Skin of body (tissue), 3 donors: ENCODE measurements at places on chromosomes 2 and 18. TPM values are rescaled to one million over a fixed set of nuclear protein-coding genes. Genes with fewer than 3 reads are reported as not detected.

RAB17 gene
- total RNA-seq = 0.59 TPM

REG3G gene
- total RNA-seq = not detected

CD8A gene
- not detected for total RNA-seq

UGT1A5 gene
- not detected for total RNA-seq

SERPINB12 gene
- total RNA-seq = 64.6 TPM

CFAP65 gene
- total RNA-seq = not detected

CHRNG gene
- 1.6 TPM for total RNA-seq

TMEM163 gene
- total RNA-seq = 0.59 TPM

BUB1 gene
- 16.7 TPM for total RNA-seq

EGR4 gene
- total RNA-seq = 0.10 TPM

INHBB gene
- total RNA-seq = 7.1 TPM

SERPINB11 gene
- total RNA-seq = not detected

ALLC gene
- not detected for total RNA-seq

- no peak for DNase-seq
Observed at GRCh38 chr2:142347751-142348150, 216.9 kb upstream of the LRP1B start.

- DNase-seq = no peak
Observed at GRCh38 chr2:45930396-45930792, 278.9 kb downstream of the PRKCE start.

GRCh38 chr2:100247256-100248043 lies 74.9 kb downstream of the LONRF2 start:
- DNase-seq = no peak

DNA sequence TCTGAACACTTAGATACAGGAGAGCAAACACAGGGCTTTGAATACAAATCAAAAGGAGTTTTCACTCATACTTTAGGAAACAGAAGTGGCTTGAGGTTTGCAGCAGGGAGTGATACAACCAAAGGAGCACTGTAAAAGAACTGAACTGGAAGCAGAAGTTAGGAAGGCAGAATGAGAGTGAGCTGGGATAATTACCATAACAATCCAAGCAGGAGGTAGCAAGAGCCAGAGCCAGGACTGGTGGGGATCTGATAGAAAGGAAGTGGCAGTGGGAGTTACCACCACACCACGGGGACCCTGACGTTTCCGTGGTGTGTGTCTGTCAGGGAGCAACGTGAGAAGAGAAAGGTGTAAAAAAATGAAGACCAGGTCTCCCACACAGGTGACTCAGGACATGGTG lies 81.3 kb upstream of the EPB41L3 start:
- DNase-seq = no peak

- no peak for DNase-seq
Observed at GRCh38 chr2:29448096-29448688, 333.0 kb downstream of the CLIP4 start.

DNA sequence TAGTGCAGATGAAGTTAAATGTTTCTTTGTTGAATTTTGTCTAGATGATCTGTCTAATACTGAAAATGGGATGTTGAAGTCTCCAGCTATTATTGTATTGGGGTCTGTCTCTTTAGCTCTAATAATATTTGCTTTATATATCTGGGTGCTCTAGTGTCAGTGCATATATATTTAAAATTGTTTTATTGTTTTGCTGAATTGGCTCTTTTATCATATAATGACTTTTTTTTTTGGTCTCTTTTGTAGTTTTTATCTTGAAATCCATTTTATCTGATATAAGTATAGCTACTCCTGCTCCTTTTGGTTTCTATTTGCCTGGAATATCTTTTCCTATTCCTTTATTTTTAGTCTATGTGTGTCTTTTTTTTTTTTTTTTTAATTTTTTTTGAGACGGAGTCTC lies 79.2 kb downstream of the COMMD1 start:
- DNase-seq = no peak

- no peak for DNase-seq
Observed at GRCh38 chr2:167942366-167943081, 304.9 kb downstream of the STK39 start.

- peak; percentile 23 for DNase-seq
Observed at GRCh38 chr2:158034198-158034866, 67.3 kb upstream of the UPP2 start.

- no peak for DNase-seq
Observed at GRCh38 chr2:204655626-204656025, 110.4 kb downstream of the PARD3B start.

- DNase-seq = no peak
Observed at GRCh38 chr2:13919981-13920382, 712.5 kb upstream of the LRATD1 start.

GRCh38 chr2:75333646-75334045 lies 134.3 kb upstream of the TACR1 start:
- no peak for DNase-seq

DNA sequence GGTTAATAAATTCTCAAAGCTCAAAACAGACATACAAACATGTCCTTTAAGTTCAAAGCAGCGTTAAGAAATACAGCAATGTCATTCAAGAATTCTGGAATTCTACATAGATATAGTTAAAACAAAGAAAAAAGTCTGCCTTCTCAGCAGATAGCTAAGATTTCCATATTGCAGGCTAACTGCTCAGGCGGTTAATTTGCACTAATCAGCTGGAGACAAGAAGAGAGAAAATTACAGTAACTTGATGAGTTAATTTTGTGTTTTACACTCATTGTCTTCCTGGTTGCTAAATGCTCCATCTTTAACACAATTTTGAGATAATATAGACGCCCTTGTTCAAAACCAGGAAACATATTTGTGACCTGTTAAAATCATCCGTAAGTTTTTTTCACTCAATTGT lies 1012.0 kb downstream of the LRP1B start:
- DNase-seq = no peak

DNA sequence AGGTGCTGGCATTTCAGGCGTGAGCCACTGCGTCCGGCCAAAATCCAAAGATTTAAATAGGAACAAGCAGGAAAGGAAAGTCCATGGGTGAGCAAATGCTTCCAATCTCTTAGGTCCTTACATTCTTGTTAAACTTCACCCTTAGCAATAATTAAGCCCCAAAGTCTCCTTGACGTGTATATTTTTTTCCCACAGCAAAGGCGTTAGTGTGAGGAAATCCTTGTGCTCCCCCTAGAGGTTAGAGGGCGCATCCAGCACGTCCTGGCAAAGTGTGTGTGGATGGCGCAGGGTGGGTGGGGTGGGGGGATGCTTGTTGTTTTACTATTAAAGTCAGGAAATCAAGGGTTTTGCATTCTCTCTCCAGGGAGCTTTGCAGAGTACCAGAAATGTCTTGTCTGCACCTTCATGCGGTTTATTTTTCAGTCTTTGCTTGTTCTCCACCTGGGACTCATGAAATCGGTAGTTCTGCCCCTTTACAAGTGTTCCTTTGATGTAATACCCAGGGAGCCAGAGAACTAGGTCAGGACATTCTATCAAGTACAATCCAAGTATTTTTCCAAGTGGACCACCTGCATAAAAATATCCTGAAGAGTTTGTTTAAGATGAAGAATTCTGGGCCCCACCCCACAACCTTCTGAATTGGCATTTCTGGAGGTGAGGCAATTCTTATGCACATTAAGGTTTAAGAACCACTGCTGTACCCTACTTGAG lies 22.2 kb upstream of the ITSN2 start:
- no peak for DNase-seq

GRCh38 chr18:63329431-63330145 lies 10.0 kb upstream of the BCL2 start:
- peak; percentile 79 for DNase-seq

- DNase-seq = no peak
Observed at GRCh38 chr2:120432293-120432975, 86.5 kb downstream of the INHBB start.

DNA sequence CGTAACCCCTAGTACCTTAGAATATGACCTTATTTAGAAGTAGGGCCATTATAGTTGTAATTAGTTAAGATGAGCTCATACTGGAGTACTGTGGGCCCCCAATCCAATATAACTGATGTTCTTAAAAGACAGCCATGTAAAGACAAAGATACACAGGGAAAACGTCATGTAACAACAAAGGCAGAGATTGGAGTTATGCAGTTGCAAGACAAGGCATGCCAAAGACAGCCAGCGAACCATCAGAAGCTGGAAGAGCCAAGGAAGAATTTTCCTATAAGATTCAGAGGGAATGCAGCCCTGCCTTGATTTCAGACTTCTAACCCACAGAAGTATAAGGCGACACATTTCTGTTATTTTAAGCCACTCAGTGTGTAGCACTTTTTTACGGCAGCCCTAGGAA lies 55.9 kb upstream of the TLK1 start:
- no peak for DNase-seq

- no peak for DNase-seq
Observed at GRCh38 chr2:27262379-27263286, at the start of gene SLC30A3. TSS of gene SLC30A3 (minus strand) at chr2:27263047. CDS start at chr2:27262906, 141 bp downstream.

DNA sequence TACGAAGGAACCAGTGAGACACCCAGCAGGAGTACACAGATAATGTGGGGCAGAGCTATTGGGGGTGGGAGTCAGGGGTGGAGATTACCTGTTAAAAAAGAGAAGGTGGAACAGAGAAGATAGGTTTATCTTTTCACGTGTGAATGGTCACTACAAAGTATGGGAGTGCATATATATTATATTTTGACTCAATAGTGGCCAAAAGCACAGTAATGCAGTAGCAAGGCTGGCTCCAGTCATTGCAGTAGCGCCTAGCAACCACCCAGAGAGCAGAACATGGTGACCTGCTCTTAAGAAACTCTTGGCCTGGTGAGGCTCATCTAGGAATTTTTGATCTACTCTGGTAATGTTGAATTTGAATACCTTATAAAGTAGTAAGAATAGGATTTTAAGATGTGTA lies 1.0 kb downstream of the IMPACT start:
- no peak for DNase-seq

- no peak for DNase-seq
Observed at GRCh38 chr2:34545486-34546136, 946.5 kb upstream of the FAM98A start.

GRCh38 chr2:35447215-35447614 lies 908.4 kb upstream of the CRIM1 start:
- DNase-seq = peak; percentile 5

DNA sequence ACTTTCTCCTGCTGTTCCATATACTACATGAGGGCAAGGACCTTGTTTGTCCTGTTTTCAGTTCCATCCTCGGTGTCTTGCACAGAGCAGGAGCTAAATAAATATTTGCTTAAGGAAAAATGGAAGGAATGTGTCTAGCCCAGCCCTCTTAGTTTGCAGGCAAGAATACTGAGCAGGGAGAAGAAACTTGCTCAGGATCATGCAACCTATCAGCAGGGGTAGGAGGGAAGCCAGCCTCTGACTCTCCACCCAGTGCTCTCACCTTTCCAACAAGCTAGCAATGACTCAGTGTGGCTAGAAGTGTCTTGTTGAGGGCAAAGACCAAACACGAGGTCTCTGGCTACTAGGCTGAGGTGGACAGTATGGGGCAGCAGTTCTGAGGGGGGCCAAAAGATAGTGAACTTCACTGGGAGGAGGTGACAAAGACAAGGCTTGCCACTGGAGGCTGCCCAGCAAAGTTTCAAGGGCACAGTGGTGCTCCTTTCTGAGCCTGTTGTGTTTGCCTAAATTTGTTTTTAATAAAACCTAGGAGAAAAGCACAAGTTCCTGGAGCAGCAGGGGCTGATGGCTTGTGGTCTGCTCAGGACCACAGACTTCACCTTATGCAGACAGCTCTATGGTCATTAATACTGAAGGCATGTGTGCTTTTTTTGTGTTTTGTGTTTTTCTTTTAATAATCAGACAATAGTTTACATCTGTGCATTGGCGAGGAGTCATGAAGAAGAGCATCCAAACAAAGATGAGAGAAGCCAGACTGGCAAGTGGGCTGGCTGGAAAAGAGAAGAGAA lies 49.1 kb upstream of the CTAGE1 start:
- DNase-seq = no peak

DNA sequence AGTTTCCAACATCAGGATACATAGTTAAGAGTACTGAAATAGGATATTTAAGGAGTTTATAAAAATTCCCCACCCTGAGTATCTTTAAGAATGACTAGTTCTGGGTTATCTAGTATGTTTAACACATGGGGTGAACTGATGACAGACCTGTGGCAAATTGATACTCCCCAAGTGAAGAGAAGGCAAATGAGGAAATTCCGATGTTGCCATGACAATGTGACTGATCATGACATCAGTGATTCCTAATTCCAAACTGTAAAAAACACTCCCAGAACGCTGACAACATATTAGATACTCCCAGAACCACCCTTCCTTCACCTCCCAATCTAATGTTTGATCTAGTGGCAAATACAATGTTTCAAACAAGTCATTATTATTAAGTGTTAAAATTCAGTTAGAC lies 77.6 kb downstream of the RBMS1 start:
- DNase-seq = no peak

DNA sequence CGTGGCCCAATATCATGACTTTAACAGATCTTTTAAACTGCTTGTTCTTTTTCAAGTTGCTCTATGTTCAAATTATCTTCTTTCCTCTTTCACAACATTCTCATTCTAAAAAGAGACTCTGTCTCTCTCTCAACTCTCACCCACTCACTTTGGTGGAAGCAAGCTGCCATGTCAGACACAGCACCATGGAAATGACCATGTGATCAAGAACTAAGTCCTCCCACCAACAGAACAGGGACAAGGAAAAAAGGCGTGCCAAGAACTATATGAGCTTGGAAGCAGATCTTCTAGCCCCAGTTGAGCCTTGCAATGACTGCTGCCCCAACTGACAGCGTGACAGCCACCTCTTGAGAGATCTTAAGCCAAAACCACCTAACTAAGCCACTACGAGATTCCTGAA lies 23.9 kb downstream of the BAZ2B start:
- DNase-seq = no peak

DNA sequence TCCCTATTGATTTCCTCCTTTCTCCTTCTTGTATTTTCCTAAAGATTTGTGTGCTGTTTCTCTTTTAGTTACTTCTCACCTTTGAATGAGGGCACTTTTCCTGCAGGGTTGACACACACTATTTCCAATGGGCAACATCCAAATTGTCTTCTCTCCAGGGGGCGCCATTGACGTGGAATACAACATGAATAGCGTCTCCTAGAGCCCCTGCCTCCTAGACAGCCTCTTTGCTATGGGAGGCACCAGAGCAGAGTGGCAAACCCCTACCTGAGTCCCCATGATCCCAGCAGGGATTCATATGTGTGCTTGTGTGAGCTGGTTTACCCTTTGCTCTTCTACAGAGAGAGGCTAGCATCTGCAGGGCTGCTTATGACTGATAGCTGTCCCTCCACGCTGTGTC lies 61.3 kb upstream of the ITSN2 start:
- peak; percentile 15 for DNase-seq

- DNase-seq = no peak
Observed at GRCh38 chr2:210199854-210200253, 25.4 kb downstream of the ACADL start.

DNA sequence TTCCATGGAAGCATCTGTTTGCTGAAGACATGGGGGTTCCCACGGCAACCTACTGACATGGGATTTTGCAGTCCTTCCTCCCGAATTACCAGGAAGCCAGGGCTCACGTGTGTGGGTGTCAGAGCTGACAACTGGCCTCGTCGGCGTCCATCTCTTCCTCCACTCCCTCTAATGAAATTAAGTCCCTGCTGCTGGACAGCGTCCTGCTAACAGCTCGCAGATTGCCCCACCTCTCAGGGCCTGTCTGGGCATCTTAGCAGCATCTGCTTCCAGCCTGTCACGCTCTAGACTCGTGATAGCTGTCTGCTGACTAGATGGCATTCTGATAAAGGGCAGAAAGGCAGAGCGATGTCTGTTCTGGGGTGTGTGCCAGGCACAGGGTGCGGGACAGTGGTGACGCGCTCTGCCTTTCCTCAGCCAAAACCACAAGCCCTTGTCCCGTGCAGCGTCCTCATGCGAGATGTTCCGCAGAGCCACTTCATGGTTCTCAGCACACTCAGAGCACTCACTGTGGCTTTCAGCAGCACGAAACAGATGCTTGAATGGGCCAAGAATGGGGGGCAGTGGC lies 161.1 kb downstream of the ARL4C start:
- peak; percentile 88 for DNase-seq

GRCh38 chr18:51498085-51498855 lies 300.8 kb upstream of the MEX3C start:
- no peak for DNase-seq
